ENCODE measurements at places on chromosomes 5 and 9. TPM values are rescaled to one million over a fixed set of nuclear protein-coding genes. Genes with fewer than 3 reads are reported as not detected.

SPINK6 gene
- polyA plus RNA-seq = not detected

HAUS6 gene
- polyA plus RNA-seq = 7.0 TPM

GARIN3 gene
- polyA plus RNA-seq = not detected

ASS1 gene
- polyA plus RNA-seq = 124 TPM

C9orf152 gene
- polyA plus RNA-seq = not detected

NUTM2G gene
- polyA plus RNA-seq = 0.06 TPM

ANKRD34B gene
- not detected for polyA plus RNA-seq

LCN12 gene
- polyA plus RNA-seq = not detected

DOLPP1 gene
- polyA plus RNA-seq = 13.7 TPM

MTX3 gene
- 7.0 TPM for polyA plus RNA-seq

MROH2B gene
- not detected for polyA plus RNA-seq

ROPN1L gene
- polyA plus RNA-seq = 0.69 TPM

RAB14 gene
- polyA plus RNA-seq = 75.9 TPM

PCDHAC1 gene
- not detected for polyA plus RNA-seq

CCL28 gene
- 1.4 TPM for polyA plus RNA-seq

PDZD2 gene
- 0.43 TPM for polyA plus RNA-seq

OR13C4 gene
- polyA plus RNA-seq = not detected

N4BP3 gene
- polyA plus RNA-seq = 0.16 TPM

PCDHB8 gene
- 0.83 TPM for polyA plus RNA-seq

MLANA gene
- 0.24 TPM for polyA plus RNA-seq

LCN6 gene
- not detected for polyA plus RNA-seq

FGF1 gene
- polyA plus RNA-seq = 29.6 TPM

SLC34A3 gene
- polyA plus RNA-seq = not detected

LRRC19 gene
- polyA plus RNA-seq = not detected

TMEM174 gene
- not detected for polyA plus RNA-seq

SHC3 gene
- polyA plus RNA-seq = 0.30 TPM

LNPEP gene
- polyA plus RNA-seq = 6.8 TPM

TBC1D9B gene
- polyA plus RNA-seq = 82.0 TPM

ADGRV1 gene
- polyA plus RNA-seq = not detected

PCDHGA1 gene
- 0.63 TPM for polyA plus RNA-seq

PKD2L2 gene
- not detected for polyA plus RNA-seq

CDC26 gene
- polyA plus RNA-seq = 67.2 TPM

OTP gene
- not detected for polyA plus RNA-seq

ENTREP1 gene
- polyA plus RNA-seq = not detected

KCNIP1 gene
- polyA plus RNA-seq = not detected

LIX1 gene
- polyA plus RNA-seq = not detected

C9 gene
- 0.06 TPM for polyA plus RNA-seq

LAMC3 gene
- polyA plus RNA-seq = not detected

MEF2C gene
- polyA plus RNA-seq = 3.2 TPM

PPP3R2 gene
- polyA plus RNA-seq = not detected

C5orf34 gene
- polyA plus RNA-seq = 5.3 TPM

PCDHB6 gene
- 0.25 TPM for polyA plus RNA-seq

CXCL14 gene
- 0.88 TPM for polyA plus RNA-seq

GPBP1 gene
- 38.1 TPM for polyA plus RNA-seq

GRXCR2 gene
- polyA plus RNA-seq = not detected

C9orf43 gene
- 0.59 TPM for polyA plus RNA-seq

SLC36A2 gene
- polyA plus RNA-seq = not detected

RGS3 gene
- polyA plus RNA-seq = 48.6 TPM

CATSPER3 gene
- 0.14 TPM for polyA plus RNA-seq

ARSI gene
- polyA plus RNA-seq = 1.0 TPM

HAPLN1 gene
- polyA plus RNA-seq = 77.6 TPM

NR6A1 gene
- polyA plus RNA-seq = 0.16 TPM

PRR16 gene
- 67.4 TPM for polyA plus RNA-seq

PCDHGA8 gene
- polyA plus RNA-seq = 0.69 TPM

EPB41L4A gene
- 0.42 TPM for polyA plus RNA-seq

Measured in GM23248 (cell line).